ENCODE measurements at places on chromosomes 11 and 22. TPM values are rescaled to one million over a fixed set of nuclear protein-coding genes. Genes with fewer than 3 reads are reported as not detected.

- H3K27ac ChIP-seq: no peak overlapping the region
- H3K36me3 ChIP-seq: no peaks in the 10 kb centered on the region
- DNase-seq: no peak
- H3K27me3 ChIP-seq: no peaks in the 10 kb centered on the region
These were observed 23.6 kb upstream of the TMEM135 start for GRCh38 chr11:87013912-87014825.

DNA sequence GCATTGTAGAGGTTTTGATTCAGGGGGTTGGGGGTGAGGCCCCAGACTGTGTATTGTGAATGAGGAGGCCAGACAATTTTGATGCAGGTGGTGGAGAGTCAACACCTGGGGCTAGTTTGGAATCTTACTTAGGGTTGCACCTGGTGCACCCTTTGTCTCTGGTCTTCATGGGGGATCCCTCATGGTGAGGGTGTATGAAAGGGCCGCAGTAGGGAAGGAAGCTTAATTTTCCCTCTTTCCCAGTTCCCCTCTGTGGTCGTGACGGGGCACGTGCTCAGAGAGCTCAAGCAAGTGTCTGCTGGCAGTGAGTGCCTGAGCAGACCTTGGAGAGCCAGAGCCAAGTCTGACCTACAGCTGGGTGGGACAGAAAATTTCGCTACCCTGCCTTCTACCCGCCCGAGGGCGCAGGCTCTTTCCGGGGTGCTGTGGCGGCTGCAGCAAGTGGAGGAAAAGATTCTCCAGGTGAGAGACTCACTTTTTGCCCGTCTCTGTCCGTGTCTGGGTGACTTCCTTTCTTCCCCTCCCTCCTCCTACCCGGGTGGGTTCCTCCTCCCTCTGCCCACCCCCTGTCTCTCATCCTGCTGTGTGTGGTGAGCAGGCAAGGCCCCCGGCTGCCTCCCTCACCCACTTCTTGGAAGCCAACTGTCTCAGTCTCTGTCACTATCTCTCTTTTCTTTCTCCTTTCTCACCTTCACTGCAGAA lies 131.7 kb downstream of the MICAL2 start:
- H3K27ac ChIP-seq: no peak overlapping the region
- DNase-seq: no peak
- H3K4me1 ChIP-seq: no peaks in the 10 kb centered on the region
- no peak overlapping the region for H3K4me3 ChIP-seq
- no peaks in the 10 kb centered on the region for H3K27me3 ChIP-seq

GRCh38 chr11:80593648-80594374 lies 1153.0 kb upstream of the TENM4 start:
- no peaks in the 10 kb centered on the region for H3K4me1 ChIP-seq
- no peak overlapping the region for H3K4me3 ChIP-seq
- DNase-seq: peak; percentile 7
- H3K27ac ChIP-seq: no peak overlapping the region

- H3K27ac ChIP-seq: no peak overlapping the region
- no peak overlapping the region for H3K4me3 ChIP-seq
- peaks cover 8% of the 10 kb centered on the region for H3K4me1 ChIP-seq
- H3K36me3 ChIP-seq: no peaks in the 10 kb centered on the region
- DNase-seq: no peak
These were observed 1.9 kb downstream of the PATL1 start for GRCh38 chr11:59666969-59667368.

GRCh38 chr11:7486781-7487140 lies 1.5 kb downstream of the OLFML1 start:
- no peak overlapping the region for H3K27ac ChIP-seq
- H3K4me1 ChIP-seq: peaks cover 3% of the 10 kb centered on the region
- no peak for DNase-seq
- no peaks in the 10 kb centered on the region for H3K27me3 ChIP-seq
- H3K36me3 ChIP-seq: no peaks in the 10 kb centered on the region
- H3K4me3 ChIP-seq: peak overlapping the region; percentile 2

GRCh38 chr11:1221848-1222311 lies 986 bp upstream of the MUC5B start:
- H3K4me1 ChIP-seq: peaks cover 4% of the 10 kb centered on the region
- peaks cover 17% of the 10 kb centered on the region for H3K27me3 ChIP-seq
- H3K36me3 ChIP-seq: no peaks in the 10 kb centered on the region
- no peak overlapping the region for H3K27ac ChIP-seq
- no peak for DNase-seq
- no peak overlapping the region for H3K4me3 ChIP-seq

DNA sequence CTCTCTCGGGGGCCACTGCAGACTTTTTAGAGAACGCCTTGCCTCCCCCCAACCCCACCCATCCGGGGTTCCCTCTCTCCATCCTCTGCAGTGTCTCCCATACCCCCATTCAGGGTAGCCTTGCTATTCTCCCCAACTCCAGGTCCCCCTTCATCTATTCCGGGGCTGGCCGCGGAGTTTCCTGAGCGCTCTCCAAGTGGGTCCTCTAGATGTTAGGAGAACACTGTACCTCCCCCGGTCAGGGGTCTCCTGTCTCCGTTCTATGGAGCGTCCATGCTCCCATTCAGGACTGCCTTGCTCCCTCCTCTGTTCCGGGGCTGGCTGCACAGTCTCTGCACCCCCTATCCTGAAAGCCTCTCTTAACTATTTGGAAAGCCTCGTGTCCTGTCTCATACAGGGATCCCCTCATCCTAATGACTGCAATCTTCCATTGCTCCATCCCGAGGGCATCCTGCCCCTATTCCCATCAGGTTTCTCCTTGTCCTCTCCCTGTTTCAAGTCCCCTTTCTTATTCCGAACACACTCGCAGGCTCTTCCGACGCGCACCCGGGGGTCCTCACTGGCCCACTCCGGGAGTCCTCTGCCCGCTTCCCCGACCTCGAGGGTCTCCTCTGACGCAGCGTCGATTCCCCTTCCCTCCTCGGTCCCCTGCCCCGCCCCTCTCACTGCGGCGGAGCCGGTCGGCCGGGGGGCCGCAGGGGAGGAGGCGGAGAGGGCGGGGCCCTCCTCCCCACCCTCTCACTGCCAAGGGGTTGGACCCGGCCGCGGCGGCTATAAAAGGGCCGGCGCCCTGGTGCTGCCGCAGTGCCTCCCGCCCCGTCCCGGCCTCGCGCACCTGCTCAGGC lies at the start of gene NEFH:
TSS of gene NEFH (plus strand) at position 802 of the 845 bp plus-strand sequence. CDS start 45 bp downstream, outside the sequence.
- H3K4me3 ChIP-seq: peak within 1 kb of the TSS; percentile 38
- H3K4me1 ChIP-seq: peaks cover 4% of the 10 kb centered on the region
- H3K36me3 ChIP-seq: no peaks in the 10 kb centered on the region
- DNase-seq: no peak
- H3K27ac ChIP-seq: peak within 1 kb of the TSS; percentile 23
- H3K27me3 ChIP-seq: peaks cover 7% of the 10 kb centered on the region

DNA sequence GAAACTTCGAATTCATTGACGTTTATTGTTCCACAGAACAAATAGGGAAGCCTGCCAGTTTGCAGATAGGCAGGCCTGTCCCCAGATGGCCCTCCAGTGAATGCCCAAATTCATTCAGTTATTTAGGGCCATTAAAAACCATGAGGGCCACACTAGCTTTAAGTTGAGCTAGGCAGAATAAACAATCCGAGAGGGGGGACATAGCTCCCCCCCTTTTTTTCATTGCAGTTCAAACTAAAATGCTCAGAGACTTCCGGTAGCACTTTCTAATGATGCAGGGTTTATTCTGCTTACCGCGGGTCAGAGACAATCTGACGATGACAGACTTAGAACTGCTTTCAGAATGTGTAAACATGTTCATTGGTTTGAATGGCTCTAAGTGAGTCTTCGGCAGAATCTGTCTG lies 72.0 kb downstream of the ZBTB16 start:
- H3K27me3 ChIP-seq: no peaks in the 10 kb centered on the region
- no peak for DNase-seq
- no peak overlapping the region for H3K4me3 ChIP-seq
- H3K36me3 ChIP-seq: peaks cover under 1% of the 10 kb centered on the region

- no peak overlapping the region for H3K4me3 ChIP-seq
- H3K27ac ChIP-seq: peak overlapping the region; percentile 99
- H3K4me1 ChIP-seq: peaks cover 71% of the 10 kb centered on the region
- H3K27me3 ChIP-seq: no peaks in the 10 kb centered on the region
These were observed 108.4 kb downstream of the ZBTB16 start for GRCh38 chr11:114167771-114168448.

DNA sequence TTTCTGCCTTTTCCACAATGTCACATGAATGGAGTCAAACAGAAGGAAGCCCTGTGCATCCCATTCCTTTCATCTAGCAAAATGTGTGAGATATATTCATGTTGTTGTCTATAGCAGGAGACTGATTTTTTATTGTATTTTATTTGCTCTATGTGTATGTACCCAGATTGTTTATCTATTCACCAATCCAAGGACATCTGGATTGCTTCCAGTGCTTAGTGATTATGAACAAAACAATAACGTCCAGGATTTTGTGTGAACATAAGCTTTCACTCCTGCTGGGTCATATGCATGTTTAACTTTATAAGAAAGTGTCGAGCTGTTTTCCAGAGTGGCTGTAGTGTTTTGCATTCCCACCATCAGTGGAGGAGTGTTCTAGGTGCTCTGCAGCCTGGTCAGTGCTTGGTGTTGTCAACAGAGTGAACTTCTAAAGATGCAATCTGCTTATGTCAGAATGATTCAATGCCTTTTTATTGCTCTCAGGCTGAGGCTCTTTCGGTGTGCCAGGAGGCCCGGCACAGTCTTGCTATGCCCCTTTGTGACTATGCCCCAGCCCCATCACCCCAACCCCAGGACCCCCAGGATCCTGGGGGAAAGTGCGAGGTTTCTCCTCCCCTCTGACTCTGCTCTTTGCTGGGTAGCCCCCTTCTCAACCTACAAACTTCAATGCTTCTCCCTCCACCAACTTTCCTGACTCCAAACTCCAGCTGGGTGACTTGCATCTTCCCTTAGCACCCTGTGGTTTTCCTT lies 19.9 kb upstream of the SYT13 start:
- H3K36me3 ChIP-seq: no peaks in the 10 kb centered on the region
- no peak for DNase-seq
- H3K4me1 ChIP-seq: peaks cover 4% of the 10 kb centered on the region
- no peaks in the 10 kb centered on the region for H3K27me3 ChIP-seq

DNA sequence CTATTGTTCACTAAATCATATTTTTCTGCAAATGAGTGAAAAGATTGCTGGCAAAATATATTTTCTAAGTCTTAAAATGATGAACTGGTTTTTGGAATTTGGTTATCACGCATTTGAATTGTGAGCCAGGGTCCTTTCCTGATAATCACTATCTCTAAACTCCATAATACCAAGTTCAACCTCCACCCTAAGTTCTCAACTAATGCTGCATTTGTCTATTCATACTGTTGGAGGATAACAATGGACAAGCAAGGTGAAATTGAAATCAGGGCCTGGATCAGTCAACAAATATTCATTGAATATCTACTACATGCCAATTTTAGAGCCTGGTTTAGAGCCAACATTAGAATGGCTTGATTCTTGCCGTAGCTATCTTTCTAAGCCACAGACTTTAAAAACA lies 4.7 kb upstream of the PCF11 start:
- H3K36me3 ChIP-seq: no peaks in the 10 kb centered on the region
- H3K4me1 ChIP-seq: no peaks in the 10 kb centered on the region
- DNase-seq: no peak
- H3K4me3 ChIP-seq: no peak overlapping the region
- H3K27me3 ChIP-seq: no peaks in the 10 kb centered on the region

DNA sequence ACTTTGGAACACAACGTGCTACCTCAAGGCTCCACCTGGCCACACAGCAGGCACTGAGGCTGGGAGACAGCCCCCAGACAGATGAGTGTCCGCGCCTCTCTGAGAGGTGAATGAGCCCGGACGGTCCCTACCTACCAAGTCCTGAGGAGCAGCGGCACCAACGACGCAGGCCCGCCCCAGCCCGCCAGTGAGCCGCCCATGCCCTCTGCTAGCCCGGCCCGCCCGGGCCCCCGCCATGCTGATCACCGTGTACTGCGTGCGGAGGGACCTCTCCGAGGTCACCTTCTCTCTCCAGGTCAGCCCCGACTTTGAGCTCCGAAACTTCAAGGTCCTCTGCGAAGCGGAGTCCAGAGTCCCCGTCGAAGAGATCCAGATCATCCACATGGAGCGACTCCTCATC lies at the start of gene DDI1:
TSS of gene DDI1 (plus strand) at position 53 of the 400 bp plus-strand sequence. CDS start at position 236, 183 bp downstream.
- no peaks in the 10 kb centered on the region for H3K36me3 ChIP-seq
- no peaks in the 10 kb centered on the region for H3K27me3 ChIP-seq
- DNase-seq: no peak

GRCh38 chr11:120023120-120023519 lies 114.8 kb downstream of the TRIM29 start:
- H3K27ac ChIP-seq: no peak overlapping the region
- no peak for DNase-seq
- H3K4me3 ChIP-seq: no peak overlapping the region
- no peaks in the 10 kb centered on the region for H3K27me3 ChIP-seq
- H3K36me3 ChIP-seq: no peaks in the 10 kb centered on the region

DNA sequence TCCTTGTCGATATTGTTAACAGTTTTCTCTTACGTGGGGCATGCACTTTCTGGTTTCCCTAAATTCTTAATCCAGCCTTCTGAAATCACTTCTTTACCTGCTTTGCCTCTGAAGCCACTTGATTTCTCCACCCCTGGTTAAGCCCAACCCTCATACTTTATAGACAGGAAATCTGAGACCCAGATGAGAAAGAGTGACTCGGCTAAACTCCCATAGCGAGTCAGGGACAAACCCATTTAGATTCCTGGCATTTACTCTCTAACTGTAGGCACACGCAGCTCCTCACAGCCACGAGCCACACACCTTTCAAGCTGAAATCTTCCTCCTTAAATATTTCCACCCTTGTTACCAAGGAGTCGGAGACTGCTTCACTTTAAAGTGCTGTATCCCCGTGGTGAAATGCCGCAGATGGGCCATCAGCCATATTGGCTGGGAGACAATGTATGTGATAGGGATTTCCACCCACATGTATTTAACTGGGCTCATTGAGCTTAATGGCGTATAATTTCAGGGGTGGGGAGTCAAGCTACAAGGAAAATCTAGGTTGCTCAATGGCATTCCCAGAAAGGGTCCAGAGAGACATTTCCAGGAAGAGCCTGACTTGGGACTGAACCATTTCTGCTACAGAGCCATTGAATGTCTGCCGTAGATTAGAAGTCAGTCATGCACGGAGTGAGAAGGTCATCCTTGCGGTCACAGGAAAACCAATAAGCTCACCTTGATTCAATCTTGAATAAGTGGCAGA lies 49.9 kb upstream of the GRK3 start:
- H3K4me1 ChIP-seq: no peaks in the 10 kb centered on the region
- DNase-seq: no peak
- no peak overlapping the region for H3K27ac ChIP-seq
- H3K4me3 ChIP-seq: no peak overlapping the region
- no peaks in the 10 kb centered on the region for H3K36me3 ChIP-seq

GRCh38 chr22:46551321-46551720 lies 13.9 kb upstream of the CELSR1 start:
- H3K27me3 ChIP-seq: no peaks in the 10 kb centered on the region
- H3K27ac ChIP-seq: no peak overlapping the region
- H3K4me1 ChIP-seq: peaks cover 6% of the 10 kb centered on the region

- H3K4me3 ChIP-seq: no peak overlapping the region
- no peaks in the 10 kb centered on the region for H3K36me3 ChIP-seq
- H3K27ac ChIP-seq: no peak overlapping the region
- no peaks in the 10 kb centered on the region for H3K4me1 ChIP-seq
These were observed 45.4 kb upstream of the NTM start for GRCh38 chr11:131324921-131325570.

- H3K27ac ChIP-seq: peak overlapping the region; percentile 100
- H3K27me3 ChIP-seq: no peaks in the 10 kb centered on the region
- no peak for DNase-seq
- H3K4me3 ChIP-seq: no peak overlapping the region
These were observed 74.1 kb upstream of the WNT7B start for GRCh38 chr22:46050916-46051614.

The SNRPD3 gene
- total RNA-seq: 152 TPM

The KRTAP5-11 gene
- not detected for total RNA-seq

The PANX3 gene
- not detected for total RNA-seq

Measured in prostate gland (tissue), 2 donors.